CD14-positive monocyte (primary cell): ENCODE measurements at places on chromosomes 13 and 19. TPM values are rescaled to one million over a fixed set of nuclear protein-coding genes. Genes with fewer than 3 reads are reported as not detected.

The ATP12A gene
- polyA plus RNA-seq = not detected in 2 replicates

The C19orf81 gene
- polyA plus RNA-seq = not detected

The SHANK1 gene
- polyA plus RNA-seq = not detected

The LSR gene
- 0.17 TPM for polyA plus RNA-seq

The LGALS16 gene
- polyA plus RNA-seq = not detected in 2 replicates

The ZNF583 gene
- 4.0 TPM for polyA plus RNA-seq

The ZNF682 gene
- polyA plus RNA-seq = 1.7 TPM

The RASGRP4 gene
- polyA plus RNA-seq = 50.3 TPM

The MRPL4 gene
- 22.7 TPM for polyA plus RNA-seq

The TRMT1 gene
- 94.7 and 116 TPM in 2 replicates for polyA plus RNA-seq

The FDX2 gene
- 6.8 TPM for polyA plus RNA-seq

The ZNF442 gene
- 0.03 and 0.04 TPM in 2 replicates for polyA plus RNA-seq

The PSG7 gene
- polyA plus RNA-seq = not detected

The ZNF358 gene
- polyA plus RNA-seq = 8.6 and 18.0 TPM in 2 replicates

The PSMD8 gene
- polyA plus RNA-seq = 179 TPM

The FUT1 gene
- polyA plus RNA-seq = not detected

The ITGBL1 gene
- not detected for polyA plus RNA-seq

The C19orf67 gene
- not detected for polyA plus RNA-seq

The CGB1 gene
- polyA plus RNA-seq = not detected in 2 replicates

The IGLON5 gene
- 0.05 TPM in 1 of 2 replicates, not detected in the other for polyA plus RNA-seq

The RDH8 gene
- polyA plus RNA-seq = not detected

The CYP2F1 gene
- polyA plus RNA-seq = not detected

The NKPD1 gene
- polyA plus RNA-seq = not detected

The SLC10A2 gene
- not detected in 2 replicates for polyA plus RNA-seq

The SYDE1 gene
- polyA plus RNA-seq = not detected in 2 replicates

The MEX3D gene
- 0.10 TPM for polyA plus RNA-seq
